ENCODE measurements at places on chromosomes 3 and 15.

- DNase-seq: no peak
These were observed 48.0 kb downstream of the ZIC4 start for GRCh38 chr3:147358144-147358992.

GRCh38 chr3:83065851-83066460 is 1304.5 kb upstream of the GBE1 start:
- DNase-seq: no peak

DNA sequence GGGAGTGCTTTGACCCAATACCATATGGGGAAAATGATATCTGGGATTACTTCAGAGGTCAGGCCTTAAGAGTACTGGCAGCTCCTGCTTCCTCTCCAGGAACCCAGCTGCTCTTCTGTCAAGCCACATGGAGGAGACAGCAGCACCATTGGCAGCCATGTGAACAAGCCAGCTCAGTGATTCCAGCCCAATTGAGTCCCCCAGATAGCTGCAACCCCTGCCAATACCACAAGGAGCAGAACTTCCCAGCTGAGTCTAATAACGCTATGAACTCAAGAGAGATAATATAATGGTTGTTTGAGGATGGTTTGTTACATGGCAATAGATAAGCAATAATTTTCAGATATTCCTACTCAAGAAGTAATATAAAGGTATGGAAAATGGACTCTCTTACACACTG is 126.8 kb upstream of the CPNE4 start:
- DNase-seq: no peak

DNA sequence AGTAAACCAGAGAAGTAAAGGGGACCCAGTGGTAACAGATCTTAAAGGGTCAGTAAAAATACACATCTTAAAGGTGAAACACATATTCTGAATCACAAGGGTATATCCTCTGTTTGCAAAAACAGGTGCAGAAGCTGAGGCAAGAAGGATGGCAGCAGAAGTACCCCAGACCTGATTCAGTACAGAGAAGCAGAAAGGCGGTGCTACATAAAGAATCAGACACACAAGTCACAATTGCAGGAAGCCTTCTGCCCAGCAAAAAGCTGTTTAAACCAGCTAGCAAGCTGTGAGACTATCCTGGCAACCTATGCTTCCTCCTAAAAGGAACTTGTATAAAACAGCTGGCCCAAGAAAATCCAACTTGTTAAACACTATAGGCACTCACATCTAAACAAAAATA is 49.4 kb downstream of the ZNF280D start:
- no peak for DNase-seq

DNA sequence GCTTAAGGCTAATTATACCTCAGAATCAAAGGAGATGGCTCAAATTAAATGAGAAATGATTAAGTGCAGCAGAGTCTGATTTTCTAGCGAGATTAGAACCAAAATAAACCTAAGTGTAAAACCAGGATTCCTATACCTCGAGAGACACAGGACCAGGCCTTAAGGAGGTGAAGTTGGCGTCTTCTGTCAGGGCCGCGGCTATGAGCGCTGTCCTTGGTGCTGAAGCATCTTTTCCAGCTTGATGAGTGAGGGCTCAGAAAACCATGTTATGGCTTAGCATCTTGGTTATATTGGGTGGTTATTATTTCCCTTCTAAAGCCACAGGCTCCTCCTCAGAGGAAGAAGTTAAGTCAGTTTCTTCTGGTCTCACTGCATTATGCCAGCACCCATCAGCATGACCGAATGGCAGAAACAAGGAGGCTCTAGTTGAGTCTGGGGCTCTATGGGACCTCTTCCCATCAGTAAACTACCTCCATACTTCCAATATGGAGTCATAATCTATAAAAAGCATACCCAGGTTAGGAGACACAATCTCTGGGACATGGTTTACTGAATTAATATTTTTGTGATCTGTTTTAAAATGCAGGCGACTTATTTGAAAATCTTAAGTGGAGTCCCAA is 120.1 kb upstream of the NMNAT3 start:
- DNase-seq: peak; percentile 42

DNA sequence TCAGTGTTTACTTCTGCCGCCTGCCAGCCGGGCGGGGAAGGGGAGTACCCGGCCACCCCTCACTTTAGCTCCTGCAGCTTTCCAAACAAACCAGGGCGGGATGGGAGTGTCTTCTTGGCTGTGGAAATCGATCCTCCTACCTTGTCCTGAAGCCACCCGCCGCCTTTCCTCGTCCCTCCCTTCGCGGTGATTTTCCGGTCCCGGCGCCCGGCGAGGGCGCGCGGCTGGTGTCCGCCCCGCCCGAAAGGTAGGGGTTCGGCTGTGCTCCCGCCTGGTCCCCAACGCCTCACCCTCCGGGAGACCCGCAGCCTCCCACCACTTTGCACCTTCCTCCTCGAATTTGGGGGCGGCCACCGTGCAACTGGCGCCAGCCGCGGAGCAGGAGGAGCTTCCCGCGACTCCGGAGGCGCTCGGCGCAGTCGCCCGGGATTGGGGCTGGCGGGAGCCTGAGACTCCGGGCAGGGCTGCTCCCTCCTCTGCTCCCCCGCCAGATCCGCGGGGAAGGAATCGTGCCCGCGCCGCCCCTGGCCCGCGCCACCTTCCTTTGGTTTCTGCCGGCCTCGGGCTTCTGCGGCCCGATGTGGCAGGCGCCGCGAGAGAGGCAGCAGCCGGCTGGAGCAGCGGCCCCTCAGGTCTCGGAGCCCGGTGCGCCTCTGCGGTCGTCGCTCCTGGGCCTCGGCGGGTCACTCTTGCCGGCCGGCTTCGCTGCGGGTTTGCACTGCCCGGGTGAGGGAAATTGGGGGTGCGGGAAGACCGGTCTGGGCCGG is 30.7 kb upstream of the ST3GAL6 start:
- DNase-seq: peak; percentile 54

GRCh38 chr15:85313339-85313738 is 67.1 kb upstream of the AKAP13 start:
- DNase-seq: no peak

GRCh38 chr3:158727206-158728060 is 4.8 kb downstream of the RARRES1 start:
- peak; percentile 68 for DNase-seq

DNA sequence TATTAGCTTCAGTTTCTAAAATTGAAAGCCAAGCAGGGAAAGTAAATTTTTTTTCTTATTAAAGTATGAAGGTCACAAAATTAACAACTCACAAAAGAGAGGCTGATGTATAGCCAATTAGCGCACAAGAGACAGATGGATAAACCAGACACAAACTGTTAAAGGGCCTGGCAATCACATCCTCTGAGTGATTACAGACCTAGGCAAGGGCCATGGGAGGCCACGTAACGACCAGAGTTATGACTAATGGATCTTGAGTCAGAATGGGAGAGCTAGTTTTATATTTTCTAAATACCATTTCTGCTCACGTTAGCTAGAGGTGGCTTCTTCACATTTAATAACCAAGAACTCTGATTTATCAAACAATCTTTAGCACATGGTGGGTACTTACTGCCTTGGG is 17.8 kb upstream of the SCAMP5 start:
- no peak for DNase-seq

DNA sequence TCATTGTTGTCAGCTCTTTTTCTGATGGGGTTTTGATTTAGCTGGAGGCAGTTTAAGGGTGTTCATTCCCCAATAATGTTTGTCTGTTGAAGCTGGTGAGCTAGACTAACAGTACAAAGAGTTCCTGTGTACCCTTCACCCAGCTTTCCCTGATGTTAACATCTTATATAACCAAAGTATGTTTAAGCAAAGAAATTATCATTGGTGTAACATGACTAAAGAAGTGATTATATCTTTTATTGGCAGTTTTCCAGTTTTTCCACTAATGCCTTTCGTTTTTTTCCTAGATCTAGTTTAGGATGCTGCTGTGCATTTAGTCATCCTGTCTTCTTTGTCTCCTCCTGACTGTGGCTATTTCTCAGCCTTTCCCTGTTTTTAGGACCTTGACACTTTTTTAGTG is 165.6 kb downstream of the LPP start:
- no peak for DNase-seq

DNA sequence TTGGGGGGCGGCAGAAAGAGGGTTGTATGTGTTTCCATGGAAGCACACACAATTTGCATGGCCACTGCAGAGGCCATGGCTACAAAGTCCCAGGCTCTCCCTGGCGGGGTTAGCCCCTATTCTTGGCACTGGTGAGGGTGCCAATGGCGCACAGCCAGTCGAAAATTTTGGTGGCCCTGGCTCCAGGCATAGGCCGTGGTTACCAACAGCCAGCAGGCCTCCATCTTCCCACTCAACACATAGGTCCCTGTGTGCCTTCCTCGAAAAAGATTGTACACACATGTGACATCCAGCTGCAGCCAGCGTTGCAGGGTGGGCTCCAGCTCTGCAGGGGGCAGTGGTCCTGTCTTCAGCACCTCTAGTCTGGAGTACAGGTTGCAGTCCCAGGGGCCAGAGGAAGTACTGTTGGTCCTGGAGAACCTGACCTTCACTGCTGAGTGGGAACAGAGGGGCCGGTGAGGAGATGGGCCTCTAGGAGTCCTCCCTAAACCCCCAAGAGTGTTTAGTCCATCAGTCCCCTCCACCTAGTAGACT is 7.1 kb downstream of the P4HTM start:
- no peak for DNase-seq

- DNase-seq: peak; percentile 38
These were observed 70.5 kb upstream of the LIPC start for GRCh38 chr15:58361273-58361759.

- no peak for DNase-seq
These were observed 217.9 kb upstream of the DCBLD2 start for GRCh38 chr3:99119385-99119784.

DNA sequence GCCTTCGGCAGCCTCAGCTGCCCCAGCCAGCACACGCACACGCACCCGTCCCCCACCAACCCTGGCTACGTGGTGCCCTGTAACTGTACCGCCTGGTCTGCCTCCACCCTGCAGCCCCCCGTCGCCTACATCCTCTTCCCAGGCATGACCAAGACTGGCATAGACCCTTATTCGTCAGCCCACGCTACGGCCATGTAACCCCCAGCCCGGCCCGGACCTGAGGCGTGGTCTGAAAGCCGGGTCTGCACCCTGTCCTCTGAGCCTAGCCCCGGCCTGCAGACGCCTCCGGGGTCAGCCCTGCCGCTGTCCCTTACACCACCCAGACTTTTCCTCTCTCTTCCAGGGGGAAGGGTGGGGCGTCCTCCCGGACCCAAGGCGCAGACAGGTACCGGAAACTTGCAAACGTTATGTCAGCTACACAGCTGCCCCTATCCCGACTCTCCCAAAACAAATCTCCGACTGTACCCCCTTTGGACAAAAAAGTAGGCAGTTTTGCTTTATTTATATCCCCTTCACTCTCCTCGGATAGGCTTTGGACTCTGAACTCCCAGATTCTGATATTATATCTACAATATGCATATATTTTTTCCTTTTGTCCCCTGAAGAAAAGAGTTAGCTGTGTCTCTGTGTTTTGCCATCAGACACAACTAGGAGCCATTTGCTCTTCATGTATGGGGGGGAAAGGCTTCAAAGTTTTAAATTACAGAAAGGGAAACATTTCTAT is 1.4 kb downstream of the SOX14 start:
- no peak for DNase-seq

DNA sequence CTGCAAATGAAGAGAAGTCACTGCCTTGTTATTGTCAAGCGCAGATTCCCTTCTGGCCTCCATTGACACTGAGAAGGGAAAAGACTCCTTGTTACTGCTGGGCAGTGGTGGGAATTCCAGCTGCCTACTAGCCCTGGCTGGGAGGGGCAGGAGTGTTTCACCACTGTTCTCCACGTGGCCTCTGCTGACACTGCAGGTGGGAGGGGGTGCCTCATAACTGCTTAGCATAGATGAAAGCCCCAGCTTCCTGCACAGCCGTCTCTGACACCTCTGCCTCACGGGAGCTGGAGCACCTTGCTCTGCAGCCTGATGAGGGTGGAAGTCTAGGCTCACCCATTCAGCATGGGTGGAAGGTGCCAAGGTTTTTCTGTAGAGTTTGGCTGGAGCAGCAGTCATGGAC is 52.1 kb downstream of the TM2D3 start:
- DNase-seq: peak; percentile 51

DNA sequence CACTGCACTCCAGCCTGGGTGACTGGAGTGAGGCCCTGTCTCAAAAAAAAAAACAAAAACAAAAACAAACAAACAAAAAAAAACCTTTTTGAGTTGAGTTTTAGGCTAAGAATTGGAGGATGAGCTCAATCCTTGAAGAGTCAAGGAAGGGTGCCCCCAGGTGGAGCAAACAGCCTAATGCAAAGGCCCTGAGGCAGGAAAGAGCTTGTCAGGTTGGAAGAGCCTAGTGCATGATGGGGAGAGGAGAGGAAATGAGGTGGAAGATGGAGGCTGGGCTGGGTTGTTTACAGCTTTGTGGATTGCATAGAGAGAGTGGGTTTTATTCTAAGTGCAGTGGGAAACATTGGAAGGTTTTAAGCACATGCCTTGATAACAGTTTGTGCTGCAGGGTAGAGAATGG is 2.1 kb upstream of the SNX22 start:
- DNase-seq: no peak

GRCh38 chr15:63380151-63380807 is 1.4 kb downstream of the CA12 start:
- no peak for DNase-seq

DNA sequence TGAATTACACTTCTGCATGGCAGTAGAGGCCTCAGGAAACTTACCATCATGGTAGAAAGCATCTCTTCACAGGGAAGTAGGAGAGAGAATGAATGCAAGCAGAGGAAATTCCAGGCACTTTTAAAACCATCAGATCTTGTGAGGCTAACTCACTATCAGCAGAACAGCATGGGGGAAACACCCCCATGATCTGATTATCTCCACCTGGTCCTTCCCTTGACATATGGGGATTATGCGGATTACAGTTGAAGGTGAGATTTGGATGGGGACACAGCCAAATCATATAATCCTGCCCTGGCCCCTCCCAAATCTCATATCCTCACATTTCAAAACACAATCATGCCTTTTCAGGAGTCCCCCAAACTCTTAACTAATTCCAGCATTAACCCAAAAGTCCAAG is 691.1 kb downstream of the SI start:
- no peak for DNase-seq

DNA sequence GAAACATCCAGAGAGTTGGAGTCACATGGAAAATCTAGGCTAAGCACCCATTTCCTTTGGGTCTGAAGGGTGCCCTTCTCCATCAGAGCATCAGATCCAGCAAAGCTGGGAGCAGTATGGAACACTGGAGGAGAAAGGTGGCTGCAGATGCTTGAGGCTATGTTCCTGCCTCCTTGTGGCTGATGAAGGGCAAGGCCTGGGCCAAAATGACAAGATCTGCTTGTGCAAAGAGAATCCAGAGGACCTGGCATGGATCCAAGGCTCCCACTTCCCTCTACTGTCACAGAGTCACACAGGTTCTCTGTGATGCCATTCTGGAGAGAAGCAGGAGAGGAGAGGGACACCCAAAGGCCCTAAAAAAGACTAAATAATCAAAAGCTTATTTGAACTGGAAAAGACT is 9.2 kb upstream of the ATP8B4 start:
- DNase-seq: no peak

GRCh38 chr15:100250176-100250800 is 91.5 kb downstream of the ADAMTS17 start:
- no peak for DNase-seq

DNA sequence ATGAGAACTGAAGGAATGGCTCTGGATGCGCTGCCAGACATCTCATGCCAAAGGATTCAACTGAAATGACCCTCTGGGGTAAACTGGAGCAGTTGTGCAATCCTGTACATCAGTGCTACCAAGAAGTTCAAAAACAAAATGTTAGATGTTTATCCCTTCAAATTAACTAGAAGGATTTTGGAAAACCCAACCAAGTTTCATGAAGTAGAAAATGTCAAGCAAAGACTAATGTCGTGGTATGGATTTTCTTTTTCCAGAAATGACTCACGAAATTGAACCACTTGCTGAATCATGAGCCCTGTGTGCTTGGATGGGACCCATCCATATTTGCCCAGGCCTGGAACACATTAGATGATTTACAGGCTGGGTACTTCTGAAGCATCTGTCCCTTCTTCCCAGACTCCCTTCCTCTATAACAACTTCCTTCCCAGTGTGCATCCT is 101.6 kb downstream of the LRTM1 start:
- no peak for DNase-seq

Data from HEK293T (cell line).